ENCODE measurements at places on chromosomes 1 and 21.
A peak's percentile ranks its signal among the peaks of the same experiment; 100 is the strongest.

DNA sequence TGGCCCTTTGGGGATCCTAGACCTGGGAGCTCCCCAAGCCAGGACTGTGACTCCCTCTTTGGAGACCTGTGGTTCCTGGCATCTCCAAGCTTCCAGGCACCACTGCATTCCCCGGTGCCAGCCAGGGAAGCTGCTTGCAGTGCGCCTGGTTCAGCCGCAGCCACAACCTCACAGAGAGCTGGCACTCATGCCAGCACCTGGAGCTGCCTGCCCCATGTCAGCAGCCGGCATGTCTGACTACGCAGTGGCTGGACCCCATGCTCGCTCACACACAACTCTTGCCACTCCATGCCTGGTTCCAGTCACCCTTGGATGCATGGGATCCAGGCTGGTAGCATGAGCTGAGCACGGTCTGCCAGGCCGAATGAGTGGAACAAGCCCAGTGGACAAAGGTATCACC, 426.6 kb downstream of the LRRIQ3 start:
- DNase-seq = no peak
- no peaks in the 10 kb centered on the region for H3K36me3 ChIP-seq
- no peaks in the 10 kb centered on the region for H3K4me1 ChIP-seq
- H3K27ac ChIP-seq = no peak overlapping the region
- H3K27me3 ChIP-seq = peaks cover 2% of the 10 kb centered on the region

GRCh38 chr1:32881871-32882850, 4.1 kb upstream of the HPCA start:
- H3K36me3 ChIP-seq = no peaks in the 10 kb centered on the region
- peak overlapping the region; percentile 52 for H3K4me3 ChIP-seq
- H3K4me1 ChIP-seq = peaks cover 38% of the 10 kb centered on the region

DNA sequence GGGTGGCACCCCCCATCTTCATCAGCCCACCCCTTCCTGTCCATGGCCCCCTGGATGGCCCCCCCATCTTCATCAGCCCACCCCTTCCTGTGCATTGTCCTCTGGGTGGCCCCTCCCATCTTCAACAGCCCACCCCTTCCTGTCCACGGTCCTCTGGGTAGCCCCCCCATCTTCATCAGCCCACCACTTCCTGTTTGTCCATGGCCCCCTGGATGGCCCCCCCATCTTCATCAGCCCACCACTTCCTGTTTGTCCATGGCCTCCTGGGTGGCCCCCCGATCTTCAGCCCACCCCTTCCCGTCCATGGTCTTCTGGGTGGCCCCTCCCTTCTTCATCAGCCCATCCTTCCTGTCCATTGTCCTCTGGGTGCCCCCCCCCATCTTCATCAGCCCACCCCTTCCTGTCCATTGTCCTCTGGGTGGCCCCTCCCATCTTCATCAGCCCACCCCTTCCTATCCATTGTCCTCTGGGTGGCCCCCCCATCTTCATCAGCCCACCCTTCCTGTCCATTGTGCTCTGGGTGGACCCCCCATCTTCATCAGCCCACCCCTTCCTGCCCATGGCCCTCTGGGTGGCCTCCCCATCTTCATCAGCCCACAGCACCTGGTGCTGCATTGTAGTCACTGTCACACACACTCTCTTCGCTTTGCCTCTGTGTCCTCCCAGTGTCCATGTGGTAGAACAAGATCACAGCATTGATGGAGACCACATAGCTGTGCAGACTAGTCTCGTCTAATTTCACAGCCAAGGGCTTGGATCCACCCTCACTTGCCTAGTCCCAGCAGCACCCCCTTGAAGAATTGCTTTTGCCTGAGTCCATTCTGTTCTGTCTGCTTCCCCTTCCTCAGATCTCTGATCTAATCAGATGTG, 95.9 kb downstream of the PCBP3 start:
- H3K27ac ChIP-seq = no peak overlapping the region
- H3K4me1 ChIP-seq = peaks cover 9% of the 10 kb centered on the region
- H3K4me3 ChIP-seq = no peak overlapping the region

GRCh38 chr1:22976461-22977243, 4.0 kb upstream of the LACTBL1 start:
- H3K27me3 ChIP-seq = peaks cover 1% of the 10 kb centered on the region
- peak overlapping the region; percentile 64 for H3K27ac ChIP-seq
- peaks cover 10% of the 10 kb centered on the region for H3K4me1 ChIP-seq
- DNase-seq = peak; percentile 74
- no peak overlapping the region for H3K4me3 ChIP-seq

DNA sequence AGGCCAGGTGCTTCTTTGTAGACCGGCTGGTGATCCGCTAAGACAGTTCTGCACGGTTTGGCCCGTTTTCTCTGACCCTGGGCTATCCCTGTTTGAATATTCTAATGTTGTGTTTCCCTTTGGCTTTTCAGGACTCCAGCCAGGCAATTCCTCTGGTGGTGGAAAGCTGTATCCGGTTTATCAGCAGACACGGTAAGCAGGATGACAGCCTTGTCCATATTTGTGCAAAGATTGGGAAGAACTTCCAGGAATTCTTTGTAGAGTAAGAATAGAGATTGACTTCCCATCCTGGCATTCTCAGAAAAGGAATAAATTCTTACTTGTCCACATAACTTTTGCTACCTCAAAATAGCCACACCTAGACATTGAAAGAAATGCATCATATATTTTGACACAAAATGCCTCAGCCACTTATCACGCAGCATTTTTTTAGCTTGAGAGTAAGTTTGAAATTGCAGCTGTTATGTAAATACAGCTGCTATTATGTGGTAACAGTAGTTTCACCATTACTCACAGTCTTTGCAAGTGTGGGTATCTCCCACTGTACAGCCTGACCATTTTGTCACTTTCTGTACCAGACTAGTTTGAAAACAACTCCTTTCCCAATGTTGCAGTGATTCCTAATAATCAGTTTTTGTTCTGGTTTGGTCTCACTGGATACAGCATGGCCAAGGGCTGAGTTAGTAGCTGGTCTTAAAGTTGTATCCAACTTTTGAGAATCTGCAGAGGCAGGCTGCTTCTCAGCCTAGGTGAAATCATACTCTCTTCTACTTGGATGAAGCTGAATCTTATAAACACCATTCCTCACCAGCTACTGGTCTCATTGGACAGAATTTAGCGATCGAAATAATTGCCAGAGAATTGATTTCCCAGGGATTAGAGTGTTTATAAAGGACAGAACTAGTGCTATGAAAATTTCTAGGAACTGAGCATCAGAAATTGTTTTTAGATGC, 40.0 kb upstream of the IKBKE start:
- DNase-seq = no peak
- H3K4me3 ChIP-seq = no peak overlapping the region
- H3K27ac ChIP-seq = no peak overlapping the region
- H3K36me3 ChIP-seq = no peaks in the 10 kb centered on the region
